Kidney glomerular epithelial cell (primary cell): ENCODE measurements at places on chromosomes 7 and 10.

DNA sequence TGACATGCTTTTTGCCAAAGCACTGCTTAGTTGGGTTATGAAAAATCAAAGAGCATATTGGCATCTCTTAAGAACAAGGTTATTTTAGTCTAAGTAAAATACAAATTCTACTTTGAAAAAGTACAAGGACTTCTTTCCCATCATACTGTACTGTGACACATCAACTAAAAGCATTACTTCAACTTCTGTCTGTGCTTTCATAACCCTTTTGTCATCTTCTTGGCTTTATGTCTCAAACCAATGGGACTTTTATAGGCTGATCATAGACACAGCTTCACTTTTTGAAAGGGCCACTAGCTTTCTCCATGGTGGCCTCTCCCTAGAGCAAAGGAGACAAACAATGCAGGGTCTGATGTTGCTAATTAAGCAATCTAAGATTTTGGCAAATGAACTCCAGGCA, 188.9 kb upstream of the CSTF2T start:
- no peak for DNase-seq

GRCh38 chr10:98154076-98154475, 19.6 kb downstream of the R3HCC1L start:
- no peak for DNase-seq

GRCh38 chr10:110747609-110748464, 103.7 kb downstream of the RBM20 start:
- peak; percentile 46 for DNase-seq

GRCh38 chr7:1787241-1787640, 117.2 kb downstream of the ELFN1 start:
- DNase-seq = no peak

DNA sequence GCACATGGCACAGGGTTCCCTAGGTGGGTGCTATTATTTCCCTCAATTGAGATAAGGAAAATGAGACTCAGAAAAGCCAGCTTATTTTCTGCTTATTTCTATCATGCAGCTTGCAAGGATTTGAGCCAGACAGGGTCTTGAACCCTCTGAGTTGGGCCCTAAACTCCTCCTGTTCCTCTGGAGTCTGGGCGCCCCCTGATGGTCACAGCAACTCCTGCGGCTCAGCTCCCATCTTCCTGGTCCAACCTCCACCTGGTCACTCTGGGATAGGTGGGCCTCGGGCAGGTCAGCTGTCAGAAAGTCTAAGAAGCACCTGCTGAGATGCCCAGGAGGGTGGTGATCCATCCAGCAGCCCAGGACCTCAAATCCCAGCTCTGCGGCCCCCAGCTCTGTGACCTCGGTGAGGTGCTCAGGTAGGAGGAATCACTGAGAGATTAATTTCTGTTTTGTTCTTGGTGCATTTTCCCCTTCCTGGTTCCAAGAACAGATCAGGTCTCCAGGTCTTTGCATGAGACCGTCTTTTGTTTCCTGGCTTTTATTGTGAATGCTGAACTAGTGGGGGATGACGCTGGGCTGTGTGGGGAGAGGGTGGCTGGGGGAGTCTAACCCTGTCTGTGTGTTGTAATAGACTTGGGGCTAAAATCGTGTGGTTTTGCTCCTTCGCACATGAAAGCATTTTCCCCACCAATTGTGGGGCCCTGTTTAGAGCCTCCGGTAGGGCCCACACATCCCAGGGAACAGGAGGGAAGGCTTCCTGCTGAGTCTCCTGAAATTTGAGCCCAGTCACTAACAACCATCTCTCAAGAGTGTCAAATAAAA, 32.8 kb downstream of the TMEM130 start:
- peak; percentile 55 for DNase-seq

DNA sequence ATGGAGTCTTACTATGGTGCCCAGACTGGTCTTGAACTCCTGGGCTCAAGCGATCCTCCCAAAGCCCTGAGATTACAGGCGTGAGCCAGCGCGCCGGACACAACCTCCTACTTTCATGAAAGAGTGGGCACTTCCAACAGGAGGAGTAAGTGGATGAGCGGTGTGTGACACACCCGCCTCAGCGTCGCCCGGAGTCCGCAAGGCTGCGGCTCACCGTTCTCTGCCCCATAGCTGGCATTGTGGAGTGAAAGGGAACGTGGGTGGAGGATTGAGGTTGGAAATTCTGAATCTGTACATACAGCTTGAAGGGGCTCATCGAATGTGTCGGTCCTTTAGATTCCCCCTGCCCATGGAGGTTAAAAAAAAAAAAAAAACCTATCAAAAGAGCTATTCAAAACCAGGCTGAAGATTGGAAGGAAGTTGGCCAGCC, 524 bp upstream of the PRXL2A start:
- no peak for DNase-seq

DNA sequence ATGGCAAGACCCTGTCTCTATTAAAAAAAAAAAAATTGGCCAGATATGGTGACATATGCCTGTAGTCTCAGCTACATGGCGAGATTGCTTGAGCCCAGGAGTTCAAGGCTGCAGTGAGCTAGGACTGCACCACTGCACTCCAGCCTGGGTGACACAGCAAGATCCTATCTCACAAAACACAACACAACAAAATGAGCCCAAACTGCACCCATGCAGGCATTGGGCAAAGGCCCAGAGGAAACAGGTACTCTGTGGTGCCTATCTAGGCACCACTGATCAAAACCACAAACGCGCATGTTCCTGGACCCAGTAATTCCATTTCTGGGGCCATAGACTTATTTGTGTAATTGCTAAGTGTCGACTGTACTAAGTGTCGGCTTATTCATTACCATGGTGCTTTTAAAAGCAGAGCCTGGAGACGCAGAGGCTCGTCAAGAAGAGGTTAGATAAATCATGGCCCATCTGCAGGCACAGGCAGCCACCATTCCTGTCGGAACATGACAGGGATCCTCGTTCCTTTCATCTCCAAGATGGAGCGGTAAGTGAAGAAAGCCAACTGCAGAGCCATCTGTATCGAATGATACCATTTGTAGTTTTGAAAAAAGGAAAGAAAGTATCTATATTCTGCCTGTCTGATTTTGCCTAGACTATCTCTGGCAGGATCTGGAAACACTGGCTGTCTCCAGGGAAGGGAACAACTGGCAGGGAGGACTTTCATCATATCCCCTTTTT, 160.4 kb upstream of the RHEB start:
- no peak for DNase-seq

DNA sequence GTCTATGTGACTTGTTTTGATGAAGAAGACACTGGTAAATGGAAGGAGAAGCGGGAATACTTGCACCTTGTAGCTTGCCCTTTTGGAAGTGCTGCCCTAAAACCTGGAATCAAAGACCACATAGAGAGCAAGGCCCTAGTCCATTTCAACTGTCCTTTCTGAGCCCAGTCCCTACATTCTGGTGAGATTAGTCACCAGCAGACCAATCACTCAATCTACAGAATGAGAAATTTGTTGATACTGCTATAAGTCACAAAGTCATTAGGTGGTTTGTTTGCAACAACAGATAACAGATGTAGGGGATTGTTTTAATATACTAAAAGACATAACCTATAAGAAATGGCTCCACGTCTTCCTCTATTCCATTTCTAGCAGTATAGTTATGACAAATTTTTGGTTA, 33.6 kb downstream of the WASL start:
- DNase-seq = no peak

DNA sequence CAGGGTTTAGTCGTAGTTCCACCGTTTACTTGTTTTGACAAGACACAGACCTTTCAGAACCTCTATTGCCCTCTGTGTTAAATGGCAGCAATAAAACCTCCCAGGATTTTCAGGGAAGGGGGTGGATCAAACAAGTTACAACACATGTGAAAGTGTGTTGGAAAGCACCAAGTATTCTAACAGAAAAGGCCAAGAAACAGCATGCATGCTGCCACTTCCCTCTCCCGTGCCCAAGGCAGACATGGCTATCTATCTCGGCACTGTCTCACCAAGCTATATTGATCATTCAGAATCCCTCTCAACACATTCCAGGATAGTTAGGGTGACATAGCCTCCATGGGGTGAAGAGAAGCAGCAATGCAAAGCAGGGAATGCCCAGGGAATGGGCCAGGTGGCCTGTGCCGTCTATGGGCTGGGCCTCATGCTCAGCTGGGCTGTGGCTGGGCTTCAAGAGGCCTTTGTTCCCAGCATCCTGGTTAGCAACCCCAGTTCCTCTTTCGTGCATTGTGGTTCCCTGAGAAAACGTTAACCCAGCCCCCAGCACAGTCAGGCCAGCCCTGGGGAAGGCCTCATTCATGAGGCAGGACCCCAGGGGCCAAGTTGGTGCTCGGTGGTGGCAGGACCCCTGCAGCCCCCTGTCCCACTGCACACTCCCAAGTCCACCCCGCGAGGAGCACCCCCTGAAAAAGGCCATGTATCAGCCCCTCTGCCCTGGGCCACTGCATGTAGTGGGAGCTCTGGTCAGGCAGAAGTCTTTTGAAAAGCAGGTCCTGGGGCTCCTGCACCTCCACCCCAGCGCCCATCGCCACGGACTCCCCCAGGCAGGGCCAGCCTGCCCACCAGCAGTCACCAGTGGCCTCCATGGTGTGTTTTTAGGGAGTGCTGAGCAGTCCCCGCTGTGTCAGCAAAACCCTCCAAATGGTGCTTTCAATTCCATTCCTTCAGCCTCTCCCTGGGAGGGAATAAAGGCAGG, 25.5 kb downstream of the VSIR start:
- no peak for DNase-seq

DNA sequence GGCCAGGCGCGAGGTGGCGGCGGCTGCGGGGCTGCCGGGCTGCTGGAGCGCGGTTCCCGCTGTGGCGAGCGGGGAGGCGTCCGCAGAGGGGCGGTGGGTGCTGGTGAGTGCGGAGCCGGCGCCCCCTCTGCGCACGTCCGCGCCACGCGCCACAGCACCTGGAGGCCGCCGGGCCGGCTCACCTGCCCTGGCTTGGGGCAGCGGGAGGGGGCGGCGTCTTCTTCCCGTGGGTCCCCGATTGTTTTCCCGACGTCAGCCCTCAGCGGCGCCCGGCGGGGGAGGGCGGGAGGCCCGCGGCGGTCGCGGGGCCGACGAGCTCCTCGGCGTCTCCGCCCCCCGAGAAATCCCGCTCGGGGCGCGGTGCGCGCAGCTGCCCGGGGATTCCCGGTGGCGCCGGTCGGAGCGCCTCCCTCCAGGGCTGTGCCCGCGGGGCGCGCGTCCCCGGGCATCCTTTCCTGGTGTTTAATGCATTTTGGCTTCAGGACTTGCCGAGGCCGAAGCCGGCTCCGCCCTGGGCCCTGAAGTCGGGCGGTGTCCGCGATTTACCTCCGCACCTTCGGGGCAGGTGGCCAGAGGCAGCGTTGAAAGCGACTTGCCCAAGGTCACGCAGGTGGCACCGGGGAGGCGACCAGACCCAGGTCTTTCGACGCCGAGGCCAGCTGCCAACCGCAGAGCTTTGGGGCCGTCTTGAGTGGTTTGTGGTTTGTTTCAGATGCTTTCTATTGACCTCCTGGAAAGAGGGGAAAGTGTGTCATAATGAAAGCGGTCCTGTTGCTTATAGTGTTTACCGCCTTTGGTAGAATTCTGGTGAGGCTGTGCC, 561 bp downstream of the PLEKHA1 start:
- peak; percentile 18 for DNase-seq

DNA sequence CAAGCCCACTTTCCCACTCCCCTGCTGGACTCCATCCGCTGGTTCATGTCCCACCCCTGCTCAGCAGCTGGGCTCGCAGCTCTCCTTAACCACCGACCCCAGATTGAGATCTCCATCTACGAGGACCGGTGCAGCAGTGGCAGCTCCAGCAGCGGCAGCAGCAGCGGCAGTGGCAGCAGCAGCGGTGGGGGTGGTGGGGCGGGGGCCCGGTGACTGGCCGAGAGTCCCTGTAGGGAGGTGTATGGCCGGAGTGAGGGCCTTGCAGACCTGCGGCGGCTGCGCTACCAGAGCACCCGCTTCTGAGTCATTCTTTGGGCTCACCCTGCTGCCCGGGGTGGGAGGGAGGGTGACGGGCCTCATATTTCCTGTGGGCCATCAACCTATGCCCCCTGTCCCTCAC, 15.8 kb downstream of the GOLGA7B start:
- DNase-seq = no peak

GRCh38 chr7:151247611-151248345, 716 bp downstream of the SMARCD3 start:
- DNase-seq = no peak

GRCh38 chr7:74272305-74273038, 16.7 kb upstream of the CLIP2 start:
- peak; percentile 95 for DNase-seq

DNA sequence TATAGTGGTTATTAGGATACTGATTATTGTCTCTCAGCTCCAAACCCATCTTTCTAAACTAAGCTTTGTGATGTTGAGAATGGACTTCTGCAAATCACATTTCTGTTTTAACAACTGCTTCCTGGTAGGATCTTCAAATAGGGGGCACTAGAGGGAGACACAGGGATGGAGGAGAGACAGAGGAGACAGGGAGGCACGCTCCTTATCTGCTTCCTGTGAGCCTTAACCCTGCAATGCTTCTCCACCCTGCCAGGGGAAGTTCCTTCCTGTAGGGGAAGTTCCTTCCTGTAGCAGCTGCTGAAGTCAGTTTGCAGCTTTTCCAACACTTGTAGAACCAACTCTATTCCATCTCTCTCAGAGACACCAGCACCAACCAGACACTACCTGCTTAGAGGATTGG, 847.2 kb downstream of the CCSER2 start:
- no peak for DNase-seq

GRCh38 chr10:124701881-124702656, 42.1 kb downstream of the FAM53B start:
- no peak for DNase-seq

- DNase-seq = no peak
Measured at GRCh38 chr10:22365644-22366434, 20.5 kb downstream of the SPAG6 start.

GRCh38 chr10:61108915-61109314, 164.9 kb upstream of the RHOBTB1 start:
- no peak for DNase-seq

DNA sequence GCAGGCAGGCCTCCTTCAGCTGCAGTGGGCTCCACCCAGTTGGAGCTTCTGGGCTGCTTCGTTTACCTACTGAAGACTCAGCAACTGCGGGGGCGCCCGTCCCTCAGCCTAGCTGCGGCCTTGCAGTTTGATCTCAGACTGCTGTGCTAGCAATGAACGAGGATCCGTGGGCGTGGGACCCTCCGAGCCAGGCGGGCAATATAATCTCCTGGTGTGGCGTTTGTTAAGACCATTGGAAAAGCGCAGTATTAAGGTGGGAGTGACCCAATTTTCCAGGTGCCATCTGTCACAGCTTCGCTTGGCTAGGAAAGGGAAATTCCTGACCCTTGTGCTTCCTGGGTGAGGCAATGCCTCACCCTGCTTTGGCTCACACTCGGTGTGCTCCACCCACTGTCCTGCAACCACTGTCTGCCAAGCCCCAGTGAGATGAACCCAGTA, 159.2 kb upstream of the FOXP2 start:
- no peak for DNase-seq

GRCh38 chr10:50931948-50932431, 46.6 kb upstream of the A1CF start:
- no peak for DNase-seq

DNA sequence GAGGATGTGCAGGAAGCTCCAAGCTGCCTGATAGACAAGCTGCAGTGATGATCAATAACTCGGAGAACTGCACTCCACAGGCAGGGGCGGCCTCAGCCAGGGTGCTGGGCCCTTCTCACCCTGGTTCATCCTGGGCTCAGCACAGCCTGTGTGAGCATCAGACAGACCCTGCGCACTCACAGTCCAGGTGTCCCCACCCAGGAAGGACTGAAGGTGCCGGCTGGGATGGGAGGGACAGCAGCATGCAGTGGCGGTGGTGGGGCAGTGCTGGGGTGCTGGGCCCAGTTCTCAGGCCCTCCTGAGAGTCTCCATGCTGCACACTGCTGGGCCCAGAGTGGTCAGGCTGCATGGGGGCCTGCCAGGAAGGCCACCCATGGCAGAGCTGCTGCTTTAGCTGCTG, 74.1 kb downstream of the ITIH5 start:
- no peak for DNase-seq
